Cerebellum (tissue), 4 donors: ENCODE measurements at places on chromosomes 6 and 20. TPM values are rescaled to one million over a fixed set of nuclear protein-coding genes. Genes with fewer than 3 reads are reported as not detected.
A peak's percentile ranks its signal among the peaks of the same experiment; 100 is the strongest.

DNA sequence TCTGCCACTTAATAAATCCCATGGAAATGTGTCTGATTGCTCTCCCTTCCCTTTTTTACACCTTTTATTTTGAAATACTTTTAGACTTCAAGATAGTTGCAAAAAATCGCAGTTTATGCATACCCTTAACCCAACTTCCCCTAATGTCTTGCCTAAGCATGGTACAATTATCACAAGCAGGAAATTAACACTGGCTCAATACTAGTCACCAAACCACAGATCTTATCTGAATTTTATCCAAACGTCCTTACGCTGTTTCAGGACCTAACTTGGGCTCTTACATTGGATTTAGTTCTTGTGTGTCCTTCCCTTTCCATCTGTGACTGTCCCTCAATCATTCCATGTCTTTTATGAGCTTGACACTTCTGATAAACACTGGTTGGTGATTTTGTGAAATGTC lies 146.3 kb downstream of the ZNF217 start:
- no peak for DNase-seq

GRCh38 chr6:152472325-152472724 lies 164.8 kb downstream of the SYNE1 start:
- DNase-seq: no peak

The TUBB gene
- total RNA-seq: 608 TPM

DNA sequence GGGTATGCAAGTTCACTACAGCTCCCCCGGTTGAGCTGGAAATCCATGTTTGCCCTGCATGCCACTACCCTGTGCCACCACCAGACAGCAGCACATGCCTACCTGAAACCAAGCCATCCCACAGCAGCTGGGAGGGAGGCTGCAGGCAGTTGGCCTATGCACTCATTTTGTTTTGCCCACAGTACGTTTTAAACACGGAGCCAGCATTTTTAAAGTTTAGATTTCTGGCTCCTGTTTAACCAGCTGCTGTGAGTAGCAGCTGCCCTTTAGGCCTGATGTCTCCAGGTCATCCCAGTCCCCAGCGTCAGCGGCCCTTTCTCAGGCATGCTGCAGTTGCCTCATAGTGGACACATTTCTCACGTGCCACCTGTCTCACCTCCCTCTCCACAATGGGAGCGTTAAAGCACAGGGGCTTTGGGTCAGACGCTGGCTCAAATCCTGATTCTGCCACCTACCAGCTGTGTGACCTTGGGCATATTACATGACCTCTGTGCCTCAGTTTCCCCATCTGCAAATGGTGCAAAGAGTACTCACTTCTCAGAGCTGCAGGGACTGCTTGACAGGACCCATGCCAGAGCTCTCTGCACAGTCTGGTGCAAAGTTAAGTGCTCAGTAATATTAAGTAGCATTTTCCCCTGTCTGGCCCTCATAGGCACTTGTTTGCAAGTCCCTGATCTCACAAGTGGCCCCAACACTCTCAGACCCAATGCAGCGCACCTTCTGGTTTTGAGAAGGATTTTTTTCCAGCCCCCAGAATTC lies 8.2 kb upstream of the UBE2V1 start:
- peak; percentile 27 for DNase-seq

DNA sequence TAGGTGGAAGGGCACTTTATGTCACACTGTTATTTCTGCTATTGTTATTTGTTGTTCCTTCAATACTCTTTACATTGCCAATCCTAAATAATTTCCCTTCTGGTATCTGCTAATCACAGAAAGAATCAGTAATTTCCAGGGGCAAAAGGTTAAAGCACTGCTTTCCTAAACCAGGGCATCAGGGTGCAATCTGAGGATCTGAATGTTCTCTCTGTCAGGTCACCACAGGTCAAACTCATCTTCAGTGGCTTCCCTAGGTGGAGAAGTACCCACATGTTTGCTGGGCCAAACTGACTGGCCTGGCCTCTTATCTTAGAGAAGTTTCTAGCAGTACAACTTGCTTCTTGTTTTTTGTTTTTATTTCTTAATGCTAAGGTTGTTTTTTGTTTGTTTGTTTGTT lies 118.7 kb downstream of the OPRM1 start:
- DNase-seq: no peak

- peak; percentile 69 for DNase-seq
These were observed 123.0 kb downstream of the SLC16A10 start for GRCh38 chr6:111210194-111210728.

- no peak for DNase-seq
These were observed 51.8 kb upstream of the GPR31 start for GRCh38 chr6:167209577-167209975.

The DST gene
- 383 TPM for total RNA-seq

The KCNK5 gene
- 0.27 TPM for total RNA-seq

- no peak for DNase-seq
These were observed 3.3 kb downstream of the TRERF1 start for GRCh38 chr6:42448391-42448790.

The CLVS2 gene
- 35.0 TPM for total RNA-seq

DNA sequence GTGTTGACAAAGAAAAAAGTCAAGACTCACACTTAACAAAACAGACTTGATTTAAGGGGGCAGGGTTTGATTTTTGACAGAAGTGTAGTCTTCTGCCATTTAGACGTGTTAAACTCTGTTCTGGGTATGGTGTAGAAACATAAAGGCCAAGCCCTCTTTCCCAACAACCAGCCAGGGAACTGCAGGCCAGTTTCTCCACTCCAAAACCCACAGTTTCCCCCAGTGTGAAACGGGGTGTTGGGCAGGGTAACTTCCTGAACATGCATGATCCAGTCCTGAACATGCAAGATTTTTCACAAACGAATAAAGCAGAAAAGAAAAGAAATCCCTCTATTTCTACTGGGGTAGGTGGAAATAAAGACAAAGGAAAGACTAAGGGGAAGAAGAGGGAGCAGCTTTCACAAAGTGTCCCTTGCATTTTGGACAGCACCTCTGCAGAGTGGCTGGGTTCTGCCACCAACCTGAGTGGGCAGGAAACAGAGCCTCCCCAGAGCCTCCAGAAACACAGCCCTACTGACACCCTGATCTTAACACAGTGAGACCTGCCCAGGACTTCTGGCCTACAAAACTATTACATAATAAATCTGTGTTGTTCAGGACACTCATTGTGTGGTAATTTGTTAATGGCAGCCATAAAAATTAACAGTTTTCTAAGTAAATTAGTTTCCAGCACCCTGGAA lies 7.5 kb downstream of the APMAP start:
- DNase-seq: no peak
